Renal cortex interstitium (tissue), 15 donors: ENCODE measurements at places on chromosomes 4 and X.

GRCh38 chr4:169282429-169283113 lies 11.8 kb upstream of the SH3RF1 start:
- DNase-seq: no peak

GRCh38 chr4:176906709-176907108 lies 114.0 kb upstream of the VEGFC start:
- no peak for DNase-seq

GRCh38 chr4:151098979-151099228 lies 524 bp upstream of the RPS3A start:
- no peak for DNase-seq

DNA sequence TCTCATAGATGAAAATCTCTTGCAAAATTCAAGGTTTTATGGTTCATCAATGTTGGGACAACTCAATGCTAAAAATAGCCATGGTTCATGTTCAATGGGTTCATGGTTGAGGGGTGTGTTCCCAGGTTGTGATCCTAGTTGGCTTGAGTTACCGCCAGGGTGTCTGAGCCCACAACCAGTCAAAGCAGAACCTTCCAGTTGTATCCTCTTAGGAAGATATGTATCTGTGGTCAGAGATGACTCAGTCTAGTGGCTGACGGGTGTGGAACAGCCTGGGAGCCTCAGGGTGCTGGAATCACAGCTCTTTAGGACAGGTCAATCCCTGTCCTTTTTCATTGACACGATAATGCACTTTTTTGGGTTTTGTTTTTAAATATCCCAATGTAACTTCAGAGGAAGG lies 192.3 kb upstream of the NR3C2 start:
- no peak for DNase-seq

DNA sequence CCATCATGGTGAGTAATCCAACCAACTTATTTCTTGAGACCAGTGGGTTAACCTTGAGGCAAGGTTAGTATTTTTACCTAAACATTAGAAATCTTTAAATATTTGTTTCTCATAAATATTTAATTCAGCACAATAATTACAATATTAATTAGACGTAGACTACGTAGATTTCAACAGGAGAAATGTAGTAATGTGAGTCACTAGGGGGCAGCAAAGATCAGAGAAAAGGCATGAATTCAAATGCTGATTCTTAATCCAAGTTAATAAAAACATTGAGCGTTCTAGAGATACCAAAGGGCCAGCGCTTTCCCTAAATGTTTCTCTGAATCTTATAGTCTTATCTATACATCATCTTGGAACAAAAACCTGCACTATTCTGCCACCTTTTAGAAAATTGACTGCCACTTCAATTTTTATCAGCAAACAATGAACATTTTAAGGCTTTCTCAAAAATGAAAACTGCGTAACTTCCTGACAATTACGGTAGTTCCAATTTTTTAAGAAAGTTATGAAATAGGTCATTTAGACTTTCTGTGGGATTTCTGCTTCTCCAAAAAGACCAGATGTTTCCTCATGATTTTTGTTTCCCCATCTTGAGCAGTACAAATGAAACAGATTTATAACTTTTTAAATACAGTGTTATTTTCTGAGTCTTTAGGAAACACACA lies 180.7 kb downstream of the GASK1B start:
- peak; percentile 35 for DNase-seq

DNA sequence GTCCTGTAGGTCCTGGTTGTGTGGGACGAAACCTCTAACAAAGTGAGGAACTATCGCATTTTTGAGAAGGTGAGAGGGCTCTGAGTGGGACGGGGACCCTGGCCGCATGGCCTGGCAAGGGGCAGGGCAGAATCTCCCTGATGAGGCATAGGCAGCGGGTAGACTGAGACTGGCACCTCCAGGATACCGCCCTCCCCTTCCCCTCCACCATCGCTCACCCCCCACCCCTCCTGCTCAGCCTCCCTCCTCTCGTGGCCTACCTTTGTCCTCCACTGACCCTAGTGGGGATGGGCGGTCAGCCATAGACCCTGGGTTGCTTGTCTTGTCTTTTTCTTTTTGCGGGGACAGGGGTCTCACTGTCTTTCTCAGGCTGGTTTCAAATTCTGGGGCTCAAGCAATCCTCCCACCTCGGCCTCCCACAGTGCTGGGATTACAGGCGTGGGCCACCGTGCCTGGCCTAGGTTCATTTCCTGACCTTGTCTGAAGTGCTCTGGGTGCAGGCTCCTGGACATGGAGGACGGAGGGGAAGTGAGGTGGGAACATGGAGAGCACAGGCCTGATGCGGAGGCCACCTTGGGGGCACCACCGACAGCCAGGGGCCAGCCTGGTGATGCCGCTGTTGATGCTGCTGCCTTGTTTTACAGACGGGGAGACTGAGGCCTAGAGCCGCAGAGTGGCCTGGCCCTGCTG lies 10.5 kb upstream of the ADD1 start:
- DNase-seq: no peak

DNA sequence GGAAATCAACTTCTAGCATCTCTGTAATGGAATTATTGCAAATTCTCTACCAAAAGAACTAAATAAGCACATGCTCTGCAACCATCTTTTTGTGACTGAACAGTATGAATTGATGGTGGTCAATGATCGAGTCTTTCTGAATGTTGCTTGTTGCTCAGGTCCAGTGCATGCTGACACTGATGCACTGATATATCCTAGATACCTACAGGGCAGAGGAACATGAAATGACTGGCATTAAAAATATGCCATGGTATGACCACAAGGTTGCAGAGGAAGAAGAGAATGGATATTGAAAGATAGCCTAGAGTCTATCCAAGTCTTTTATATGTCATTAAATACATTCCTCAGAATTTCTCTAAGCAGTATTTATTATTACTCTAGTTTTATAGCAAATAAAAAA lies 692.8 kb upstream of the TENM3 start:
- no peak for DNase-seq

DNA sequence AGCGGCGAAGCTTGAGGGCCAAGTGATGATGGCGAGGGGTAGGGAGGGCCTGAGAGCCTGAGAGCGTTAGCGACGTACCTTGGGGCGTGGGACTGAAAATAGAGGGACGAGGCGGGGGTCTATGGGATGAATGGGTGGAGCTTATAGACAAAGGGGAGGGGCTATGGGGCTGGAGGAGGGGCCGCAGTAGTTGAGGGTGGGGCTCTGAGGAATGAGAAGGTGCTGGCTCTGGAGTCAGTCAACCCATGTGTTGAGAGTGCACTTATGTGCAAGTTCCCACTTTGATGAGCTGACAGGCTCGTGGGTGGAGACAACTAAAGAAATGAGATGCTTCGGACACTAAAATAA lies 488 bp downstream of the TBC1D25 start:
- DNase-seq: peak; percentile 27

DNA sequence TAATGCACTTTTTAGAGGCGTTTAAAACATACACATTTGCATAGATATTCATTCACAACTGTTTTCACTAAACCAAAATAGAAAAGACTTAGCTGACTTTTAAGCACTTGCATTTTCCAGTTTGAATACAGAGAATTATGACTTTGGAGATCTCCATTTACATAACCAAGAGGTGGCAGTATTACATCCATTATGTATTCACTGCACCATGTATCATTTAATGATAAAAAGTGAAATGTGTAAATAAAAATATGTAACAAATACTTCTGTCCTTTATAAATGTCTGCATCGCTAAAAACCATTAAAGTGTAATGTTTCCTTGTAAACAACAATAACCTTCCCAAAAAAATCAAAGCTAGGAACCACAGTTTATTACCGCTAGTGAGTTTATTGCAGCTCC lies 413.2 kb downstream of the FGF13 start:
- no peak for DNase-seq

DNA sequence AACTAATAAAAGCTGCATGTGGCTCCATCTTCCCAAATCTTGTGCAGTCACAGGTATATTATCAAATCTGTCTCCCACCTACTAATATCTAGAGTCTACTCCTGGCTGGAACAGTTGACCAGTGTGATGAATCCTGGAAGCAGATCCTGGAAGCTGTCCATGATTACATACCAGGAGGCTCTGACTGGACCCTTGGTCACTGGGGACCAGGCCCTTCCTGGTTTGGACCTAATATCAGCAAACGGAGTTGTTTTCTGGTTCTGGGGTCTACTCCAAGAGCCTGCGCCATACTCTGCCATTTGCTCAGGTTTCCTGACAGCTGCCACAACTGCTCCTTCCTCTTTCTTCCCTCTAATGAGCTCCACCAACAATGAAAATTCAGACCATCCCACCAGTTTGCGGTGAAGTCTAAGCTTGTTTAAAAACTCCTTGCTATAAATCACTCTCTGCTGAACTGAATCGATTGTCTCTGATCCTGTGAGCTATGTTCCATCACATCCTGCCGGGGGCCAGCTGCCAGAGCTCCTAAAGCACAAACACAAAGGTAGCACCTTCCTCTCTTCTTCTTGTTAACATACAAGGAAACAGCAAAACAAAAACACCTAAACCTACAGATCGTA lies 114.2 kb downstream of the PALLD start:
- no peak for DNase-seq
